ENCODE measurements at places on chromosomes 11 and 22.

DNA sequence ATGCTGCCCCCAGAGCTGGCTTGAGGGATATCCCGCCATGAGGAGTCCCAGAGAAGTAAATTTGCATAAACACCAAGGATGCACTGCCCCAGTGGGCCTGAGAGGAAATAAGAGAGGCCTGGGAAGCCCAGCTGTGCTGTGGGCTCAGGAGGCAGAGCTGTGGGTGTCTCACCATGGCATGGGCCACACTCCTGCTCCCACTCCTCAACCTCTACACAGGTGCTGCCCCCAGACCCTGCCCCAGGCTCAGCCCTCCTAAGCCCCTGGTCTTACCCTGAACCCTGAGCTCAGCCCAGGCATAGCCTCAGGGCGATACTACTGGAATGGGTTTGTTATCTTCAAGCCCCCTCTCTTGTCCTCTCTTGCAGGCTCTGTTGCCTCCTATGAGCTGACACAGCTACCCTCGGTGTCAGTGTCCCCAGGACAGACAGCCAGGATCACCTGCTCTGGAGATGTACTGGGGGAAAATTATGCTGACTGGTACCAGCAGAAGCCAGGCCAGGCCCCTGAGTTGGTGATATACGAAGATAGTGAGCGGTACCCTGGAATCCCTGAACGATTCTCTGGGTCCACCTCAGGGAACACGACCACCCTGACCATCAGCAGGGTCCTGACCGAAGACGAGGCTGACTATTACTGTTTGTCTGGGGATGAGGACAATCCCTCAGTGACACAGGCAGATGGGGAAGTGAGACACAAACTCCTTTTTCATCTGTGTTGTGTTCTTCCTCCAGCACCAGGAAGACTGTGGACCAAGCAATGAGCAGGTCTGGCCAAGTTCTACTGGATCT, 59.9 kb downstream of the GGTLC2 start:
- DNase-seq: no peak

- DNase-seq: no peak
Measured at GRCh38 chr11:43987384-43988039, 45.1 kb downstream of the C11orf96 start.

GRCh38 chr22:37069319-37069718, 17.8 kb downstream of the KCTD17 start:
- DNase-seq: no peak

DNA sequence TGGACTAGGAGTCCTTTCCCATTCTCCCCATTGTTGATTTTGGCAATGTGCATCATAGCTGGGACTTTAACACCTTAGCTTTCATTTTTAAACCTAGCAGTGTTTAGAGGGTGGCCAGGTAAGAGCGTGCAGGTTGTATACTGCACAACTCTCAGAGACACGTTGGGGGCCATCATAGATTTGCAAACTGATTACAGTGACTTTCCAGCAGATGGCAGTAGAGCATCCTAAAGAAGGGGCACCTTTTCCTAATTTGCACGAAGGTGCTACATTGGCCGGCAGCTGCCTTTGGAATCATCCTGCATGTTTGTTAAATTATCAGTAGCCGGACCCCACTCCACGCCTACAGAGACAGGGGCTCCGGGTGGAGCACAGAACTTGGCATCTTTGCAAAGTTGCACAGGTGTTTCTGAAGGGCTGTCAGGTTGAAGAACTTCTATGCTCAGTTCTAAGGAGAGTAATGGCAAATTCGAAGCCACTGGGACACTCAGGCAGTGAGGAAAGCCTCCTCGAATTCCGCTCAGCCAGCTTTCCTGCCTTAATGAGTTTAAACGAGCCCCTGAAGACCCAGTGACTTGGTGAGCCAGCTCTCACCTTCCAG, 7.7 kb downstream of the LHFPL7 start:
- no peak for DNase-seq

DNA sequence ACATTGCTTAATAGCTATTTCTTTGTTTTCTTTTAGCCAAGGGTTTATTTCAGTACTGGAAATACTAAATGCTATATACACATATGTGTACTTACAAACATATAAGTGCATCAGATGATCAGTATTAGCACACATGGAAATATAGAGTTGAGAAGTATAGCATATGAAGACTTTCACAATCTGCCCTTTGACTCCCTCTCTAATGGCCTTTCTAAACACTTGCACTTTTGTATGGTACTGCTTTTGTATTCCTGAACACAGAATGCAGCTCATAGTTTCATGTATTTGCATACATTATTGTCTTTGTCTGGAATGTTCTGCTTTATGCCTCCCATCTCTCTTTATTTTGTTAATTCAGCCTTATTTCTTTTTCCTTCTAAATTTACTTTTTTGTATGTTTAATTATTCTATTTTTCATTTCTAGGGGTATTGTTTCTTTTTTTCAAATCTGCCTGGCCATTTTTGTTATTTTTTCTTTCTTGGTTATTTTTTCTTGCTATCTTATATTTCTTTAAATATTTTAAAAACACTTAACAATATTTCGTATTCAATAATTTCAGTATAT, 28.8 kb downstream of the ACER3 start:
- DNase-seq: no peak

- DNase-seq: no peak
Measured at GRCh38 chr11:45226901-45227300, 59.2 kb downstream of the SYT13 start.

DNA sequence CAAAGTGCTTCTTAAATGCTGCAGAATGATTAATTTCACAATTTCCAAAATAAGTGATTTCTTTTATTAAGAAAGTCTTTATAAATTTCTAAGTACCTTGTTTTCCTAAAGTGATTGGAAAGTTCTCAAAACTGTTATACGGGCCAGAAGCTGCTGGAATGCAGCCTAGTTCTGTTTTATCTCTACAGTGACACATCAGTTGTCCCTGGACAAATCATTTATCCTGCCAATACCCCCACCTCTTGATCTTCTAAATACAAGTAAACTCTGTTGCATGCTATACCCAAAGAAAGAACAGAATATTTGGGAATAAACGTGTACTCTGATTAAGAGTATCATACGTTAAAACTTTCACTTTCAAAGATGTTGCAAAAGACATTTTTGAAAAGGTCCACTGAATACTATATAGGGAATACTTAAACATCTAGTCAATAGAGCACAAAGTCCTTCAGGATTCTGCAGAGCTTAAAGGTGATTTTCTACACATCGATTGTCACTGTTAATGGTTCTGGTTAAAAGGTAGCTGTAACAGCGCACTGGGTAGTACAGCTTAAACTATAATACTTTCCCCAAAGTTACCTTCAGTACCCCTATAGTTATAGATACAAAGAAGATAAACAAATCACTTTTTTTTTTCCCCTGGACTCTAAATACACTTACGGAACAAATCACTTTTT, 92.1 kb upstream of the APOA1 start:
- no peak for DNase-seq

GRCh38 chr11:118921121-118921928, 4.4 kb downstream of the BCL9L start:
- no peak for DNase-seq

DNA sequence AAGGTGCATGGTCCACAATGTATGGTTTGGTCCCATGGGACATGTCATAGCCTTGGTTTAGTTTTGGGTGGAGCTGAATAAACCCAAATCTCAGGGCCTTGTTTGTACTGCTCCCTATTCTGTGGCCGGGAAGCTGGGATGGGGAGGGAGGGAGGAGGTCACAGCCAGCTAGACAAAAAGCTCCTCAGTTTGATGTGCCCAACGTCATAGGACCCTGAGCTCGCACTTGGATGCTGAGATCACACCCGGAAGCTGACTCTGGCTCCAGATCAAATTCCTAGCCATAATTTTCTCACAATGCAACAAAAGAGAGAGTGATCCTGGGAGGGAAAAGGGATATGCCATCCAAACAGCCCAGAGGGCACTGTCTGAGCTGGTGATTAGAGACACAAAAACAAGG, 1.5 kb downstream of the HSPB2 start:
- DNase-seq: no peak

- no peak for DNase-seq
Measured at GRCh38 chr22:24894220-24894975, 52.1 kb downstream of the LHFPL7 start.
